Activated naive CD4-positive, alpha-beta T cell (primary cell): ENCODE measurements at places on chromosomes 13 and 19.

DNA sequence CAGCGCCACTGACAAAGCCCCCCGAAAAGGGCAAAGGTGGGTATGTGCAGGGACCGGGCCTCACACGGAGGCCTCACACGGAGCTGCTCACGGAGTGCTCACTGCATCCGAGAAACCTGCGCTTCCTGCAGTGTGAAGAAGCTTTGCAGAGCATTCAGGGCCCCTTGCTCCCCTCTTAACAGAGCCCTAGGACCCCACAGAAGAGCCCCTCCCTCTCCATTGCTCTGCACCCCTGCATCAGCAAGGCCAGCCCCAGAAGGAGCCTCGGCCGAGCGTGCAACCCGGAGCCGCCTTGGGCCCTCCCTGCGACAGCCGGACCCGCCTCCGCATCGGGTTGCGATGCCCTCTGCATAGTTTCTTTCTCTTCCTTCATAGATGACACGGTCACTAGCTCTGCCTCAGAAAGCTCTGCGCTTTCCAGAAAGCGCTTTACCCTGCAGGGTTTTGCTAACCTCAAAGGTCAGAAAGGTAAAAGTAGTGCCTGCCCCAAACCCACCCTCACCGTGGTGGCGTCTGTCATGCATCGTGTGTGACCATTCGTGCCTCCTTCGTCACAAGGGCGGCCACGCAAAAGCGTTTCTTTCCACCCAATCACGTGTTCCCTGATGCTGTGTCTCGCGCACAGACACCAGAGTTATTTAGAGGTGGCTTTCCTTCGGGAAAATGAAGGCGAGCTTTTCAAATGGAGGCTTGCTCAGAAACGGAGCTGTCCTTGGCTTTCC, 15.7 kb upstream of the F7 start:
- no peak for DNase-seq

DNA sequence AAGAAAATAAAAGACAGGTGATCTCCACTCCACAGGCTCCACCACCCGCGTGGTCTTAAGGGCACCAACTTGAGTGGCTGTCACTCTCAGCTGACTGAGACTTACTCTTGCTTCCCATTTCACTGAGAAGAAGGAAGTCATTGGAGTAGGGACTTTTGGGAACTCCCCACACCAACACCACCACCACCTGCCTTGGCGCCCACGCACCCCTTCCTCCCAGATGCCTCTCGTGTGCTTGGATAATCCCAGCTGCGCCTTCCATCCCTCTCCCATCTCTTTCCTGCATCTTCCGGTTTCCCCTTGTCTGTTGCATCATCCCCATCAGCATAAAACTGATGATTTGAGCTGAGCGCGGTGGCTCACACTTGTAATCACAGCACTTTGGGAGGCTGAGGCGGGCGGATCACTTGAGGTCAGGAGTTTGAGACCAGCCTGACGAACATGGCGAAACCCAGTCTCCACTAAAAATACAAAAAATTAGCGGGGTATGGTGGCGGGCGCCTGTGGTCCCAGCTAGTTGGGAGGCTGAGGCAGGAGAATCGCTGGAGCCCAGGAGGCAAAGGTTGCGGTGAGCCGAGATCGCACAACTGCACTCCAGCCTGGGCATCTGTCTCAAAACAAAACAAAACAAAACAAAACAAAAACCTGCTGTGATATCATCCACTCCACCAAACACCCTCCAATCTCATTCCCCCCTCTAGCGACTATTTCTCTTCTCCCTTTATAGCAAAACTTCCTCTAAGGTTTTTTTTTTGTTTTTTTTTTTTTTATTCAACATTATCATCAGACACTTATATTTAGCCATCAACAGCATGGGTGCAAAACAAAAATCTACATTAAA, 25.5 kb downstream of the AP2S1 start:
- no peak for DNase-seq

DNA sequence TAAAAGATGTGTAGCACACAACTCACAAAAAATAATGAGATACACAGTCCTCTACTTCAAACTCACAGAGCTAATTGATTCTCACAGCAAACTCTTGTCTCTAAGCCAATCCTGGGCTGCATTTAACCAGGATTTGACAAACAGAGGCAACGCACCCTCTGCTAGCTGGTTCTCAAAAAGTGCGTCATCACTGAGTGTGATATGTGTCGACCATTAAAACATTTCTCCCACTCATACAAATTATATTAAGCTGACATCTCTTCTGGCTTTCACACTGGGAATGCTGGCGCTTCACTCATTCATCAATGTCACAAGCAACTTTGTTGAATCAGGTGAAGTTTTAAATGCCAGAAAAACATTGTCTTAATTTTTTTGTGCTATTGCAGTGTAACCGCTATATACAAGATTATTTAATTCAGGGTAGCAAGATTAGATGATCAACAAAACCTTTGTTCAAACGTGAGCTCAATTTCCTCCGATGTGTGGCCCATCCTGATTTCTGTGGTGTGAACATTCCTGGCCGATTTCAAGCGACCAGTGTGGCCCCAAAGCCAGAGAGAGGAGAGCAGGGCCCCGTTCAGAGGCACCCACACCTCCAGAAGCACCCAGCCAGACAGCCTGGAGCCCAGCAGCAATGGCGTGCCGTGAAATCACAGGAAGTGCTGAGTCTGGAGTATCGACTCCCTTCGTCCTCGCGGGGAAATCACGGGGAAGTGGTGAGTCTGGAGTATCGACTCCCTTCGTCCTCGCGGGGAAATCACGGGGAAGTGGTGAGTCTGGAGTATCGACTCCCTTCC, 49.4 kb downstream of the RASA3 start:
- no peak for DNase-seq

- no peak for DNase-seq
Observed at GRCh38 chr13:48234566-48235340, 1.7 kb downstream of the ITM2B start.

- DNase-seq = no peak
Observed at GRCh38 chr13:41590643-41591042, 133.3 kb downstream of the RGCC start.

GRCh38 chr19:8371011-8371804, 7.3 kb downstream of the ANGPTL4 start:
- no peak for DNase-seq

DNA sequence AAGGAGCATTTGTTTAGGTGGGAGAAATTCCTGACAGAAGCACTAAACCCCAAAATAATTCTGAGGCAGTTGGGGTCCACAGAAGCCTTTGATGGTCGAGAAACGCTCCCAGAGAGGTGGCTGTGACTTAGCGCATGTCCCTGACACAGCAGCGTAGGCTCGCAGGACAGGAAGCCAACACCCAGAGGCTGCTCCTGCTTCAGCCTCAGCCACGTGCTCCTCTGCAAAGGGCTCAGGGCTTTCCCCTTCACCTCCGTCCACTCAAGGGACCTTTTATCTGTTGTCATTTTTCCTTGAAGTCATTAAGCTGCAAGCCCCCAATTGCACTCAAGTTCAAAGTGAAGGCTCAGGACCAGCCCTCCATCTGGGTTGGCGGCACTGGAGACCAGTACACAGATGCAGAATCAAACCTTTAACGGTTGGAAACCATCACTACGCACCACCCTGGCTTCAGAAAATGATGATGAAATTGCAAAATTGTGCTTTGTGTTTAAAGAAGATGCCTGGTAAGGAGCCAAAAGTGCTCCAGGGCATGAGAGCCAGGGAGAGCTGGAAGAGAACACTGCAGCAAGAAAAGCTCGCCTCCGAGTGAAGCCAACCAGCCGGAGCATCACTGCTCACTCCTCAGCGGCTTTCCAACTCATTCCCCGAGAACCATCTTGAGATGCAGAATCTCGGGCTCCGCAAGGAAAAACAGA, 219.6 kb downstream of the RAP2A start:
- no peak for DNase-seq

DNA sequence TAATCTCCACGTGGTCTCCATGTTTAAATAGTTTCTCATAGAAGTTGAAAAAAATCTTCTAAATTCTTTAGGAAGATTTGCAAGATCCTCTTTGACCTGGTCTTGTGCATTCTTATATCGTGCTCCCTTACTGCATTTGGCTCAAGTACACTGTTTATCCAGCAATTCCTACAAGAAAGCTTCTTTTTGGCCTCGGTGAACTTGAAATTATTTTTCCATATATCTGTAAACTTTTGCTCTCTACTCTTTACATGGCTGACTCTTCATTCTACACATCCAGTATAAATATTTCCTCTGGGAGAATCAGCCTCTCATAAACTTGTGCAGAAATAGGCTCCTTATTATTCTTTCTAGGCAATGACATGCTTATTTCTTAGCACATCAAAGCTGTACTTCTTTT, 1457.9 kb upstream of the PRR20A start:
- no peak for DNase-seq

- no peak for DNase-seq
Observed at GRCh38 chr13:106532111-106532929, 3.1 kb downstream of the EFNB2 start.

DNA sequence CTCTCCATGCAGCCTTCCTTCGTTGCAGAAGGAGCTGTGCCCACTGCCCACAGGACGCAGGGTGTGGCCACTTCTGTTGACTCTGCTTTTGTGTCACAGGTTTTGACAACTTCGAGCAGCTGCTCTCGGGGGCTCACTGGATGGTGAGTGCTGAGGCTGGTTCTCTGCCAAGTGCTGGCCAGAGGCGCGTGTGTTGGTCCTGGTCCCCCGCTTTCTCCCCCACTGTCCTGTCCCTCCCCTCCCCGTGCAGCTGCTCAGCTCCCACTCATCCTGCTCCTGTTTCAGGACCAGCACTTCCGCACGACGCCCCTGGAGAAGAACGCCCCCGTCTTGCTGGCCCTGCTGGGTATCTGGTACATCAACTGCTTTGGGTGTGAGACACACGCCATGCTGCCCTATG, 10.6 kb upstream of the PDCD2L start:
- DNase-seq = no peak

DNA sequence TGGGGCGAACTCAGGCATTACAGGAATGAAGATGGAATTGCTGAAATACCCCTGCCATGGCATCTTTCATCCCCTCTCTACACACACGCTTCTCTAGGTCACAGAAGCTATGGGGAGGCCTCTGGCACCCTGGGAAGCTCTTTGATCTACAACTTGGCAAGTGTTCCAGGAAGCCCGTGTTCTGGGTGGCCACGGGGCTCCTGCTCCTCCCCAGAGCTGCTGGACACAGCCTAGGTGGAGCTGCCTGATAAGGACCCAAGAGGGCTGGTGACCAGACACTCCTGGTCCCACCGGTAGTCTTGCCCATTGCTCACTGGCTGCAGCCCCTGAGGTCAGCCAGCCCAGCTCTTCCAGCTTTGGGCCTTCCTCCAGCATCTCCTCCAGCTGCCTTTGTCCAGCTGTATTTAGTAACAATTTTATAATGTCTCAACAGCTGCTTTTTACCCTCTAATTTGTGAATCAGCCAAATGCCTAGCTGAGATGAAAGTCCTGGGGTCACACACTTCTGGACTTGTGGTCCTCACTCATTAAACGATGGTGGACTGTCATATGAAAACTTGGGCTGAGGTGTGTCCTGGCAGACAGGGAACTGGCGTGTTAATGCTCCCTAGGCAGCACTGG, 72.8 kb upstream of the SPATA13 start:
- no peak for DNase-seq
